ENCODE measurements at places on chromosomes 12 and 14.

GRCh38 chr14:67881225-67881624 is 61.6 kb downstream of the RAD51B start:
- DNase-seq = no peak

DNA sequence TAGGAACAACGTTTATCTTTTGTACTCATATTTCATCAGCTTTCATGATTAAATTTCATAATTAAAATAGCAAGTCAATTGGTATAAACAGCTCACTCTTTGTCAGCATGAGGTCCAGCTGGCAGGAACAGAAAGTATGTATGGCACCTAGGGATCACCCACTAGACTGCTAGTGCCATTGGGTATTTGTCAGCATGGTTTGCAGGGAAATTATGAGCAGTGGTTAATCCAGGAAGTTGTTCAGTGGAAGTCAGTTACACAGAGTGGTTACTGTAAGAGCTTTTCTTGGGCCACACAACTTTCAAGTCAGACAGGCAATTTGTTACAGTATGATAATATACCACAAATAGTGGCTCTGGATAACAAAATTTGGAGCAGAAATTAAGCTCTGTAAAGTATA is 340.3 kb upstream of the RGS6 start:
- DNase-seq = no peak

DNA sequence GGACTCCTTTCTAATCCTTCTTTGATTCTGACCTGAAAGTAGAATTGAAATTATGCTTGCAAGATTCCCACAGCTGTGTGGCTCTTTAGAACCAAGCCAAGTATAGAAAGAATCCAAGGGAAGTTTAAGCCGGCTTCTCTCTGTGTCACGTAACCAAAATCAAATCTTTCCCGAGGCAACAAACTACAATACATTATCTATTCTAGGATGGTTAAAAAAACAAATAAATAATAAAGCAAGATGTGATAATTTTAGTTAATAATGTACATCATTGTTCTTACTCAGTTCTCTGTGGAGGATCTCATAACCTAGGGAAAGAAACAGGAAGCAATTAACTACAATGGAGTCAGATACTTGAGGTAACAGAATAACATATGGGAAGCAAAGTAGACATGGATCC is 78.1 kb upstream of the ST8SIA1 start:
- DNase-seq = no peak

GRCh38 chr14:56894591-56894991 is 84.3 kb upstream of the OTX2 start:
- DNase-seq = no peak

- DNase-seq = no peak
Measured at GRCh38 chr14:20622816-20623291, 18.6 kb downstream of the OR6S1 start.
